ENCODE measurements at places on chromosomes 2 and 18. TPM values are rescaled to one million over a fixed set of nuclear protein-coding genes. Genes with fewer than 3 reads are reported as not detected.

- DNase-seq: no peak
Observed at GRCh38 chr2:163479599-163479998, 256.2 kb downstream of the FIGN start.

The ALLC gene
- total RNA-seq: not detected

DNA sequence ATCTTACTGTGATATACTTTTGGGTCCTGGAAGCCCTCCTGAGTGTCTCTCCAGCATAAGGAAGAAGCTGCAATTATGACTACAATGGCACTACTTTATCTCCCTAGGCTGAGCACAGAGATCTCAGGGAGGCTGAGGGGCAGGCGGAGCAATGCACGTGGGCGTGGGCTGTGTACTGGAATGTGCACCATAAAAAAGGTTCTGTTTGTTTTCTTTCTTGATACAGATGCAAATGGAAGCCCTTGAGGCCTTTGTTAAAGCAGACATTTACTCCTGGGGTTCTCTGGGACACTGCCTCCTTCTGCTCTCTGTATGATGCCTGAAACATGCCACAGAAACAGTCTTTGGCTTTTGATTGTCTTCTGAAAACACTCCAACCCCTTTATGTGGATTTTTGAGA, 79.1 kb upstream of the DLX2 start:
- no peak for DNase-seq

The NOL4 gene
- total RNA-seq: 0.56 TPM

DNA sequence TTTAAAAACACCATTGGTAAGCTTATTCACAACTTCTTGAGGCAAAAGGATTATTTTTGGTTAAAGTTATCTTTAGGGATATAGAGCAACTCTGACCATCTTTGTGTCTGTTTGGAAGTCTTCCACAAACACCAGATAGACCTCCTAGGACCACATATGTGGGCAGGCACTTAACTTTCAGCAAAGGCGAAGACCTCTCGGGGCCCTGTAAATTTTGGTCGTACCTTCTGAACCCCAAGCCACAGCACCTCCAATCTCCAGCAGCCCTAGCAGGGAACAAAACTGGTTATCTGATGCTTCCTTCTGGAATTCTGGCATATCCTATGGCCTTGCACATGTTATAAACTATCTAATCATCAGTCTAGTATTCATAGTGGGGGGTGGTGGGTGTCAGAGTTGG, 114.8 kb downstream of the MBD5 start:
- no peak for DNase-seq

The KIF1A gene
- total RNA-seq: 0.24 TPM

GRCh38 chr2:163348857-163349380, 386.9 kb downstream of the FIGN start:
- DNase-seq: no peak

DNA sequence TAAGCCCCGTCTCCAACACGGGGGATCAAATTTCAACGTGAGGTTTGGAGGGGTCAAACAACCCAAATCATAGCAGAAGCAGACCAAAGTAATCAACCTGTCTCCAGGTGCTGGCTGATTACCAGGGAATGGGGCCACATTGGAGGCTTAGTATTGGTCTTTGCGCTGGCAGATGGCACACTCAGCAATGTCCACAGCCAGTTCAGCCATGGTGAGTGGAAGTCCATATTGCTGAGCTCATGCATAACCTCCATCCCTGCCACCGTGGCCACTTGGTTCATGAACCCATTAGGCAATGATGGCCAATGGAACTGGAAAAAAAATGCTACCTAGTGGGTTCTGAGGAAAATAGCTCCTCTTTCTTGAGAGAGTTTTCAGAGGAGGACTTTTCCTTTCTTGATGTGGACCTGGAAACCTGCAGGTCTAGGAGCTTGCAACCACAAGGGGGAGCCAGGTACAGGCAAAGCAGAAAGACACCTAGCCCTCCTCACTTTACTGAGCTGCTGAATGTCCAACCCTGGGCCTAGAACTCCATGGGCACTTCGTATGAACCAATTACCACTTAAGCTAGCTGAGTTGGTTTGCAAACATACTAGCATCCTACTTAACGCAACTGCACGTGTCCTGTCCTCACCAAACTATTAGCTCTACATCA, 128.0 kb upstream of the GYPC start:
- peak; percentile 49 for DNase-seq

DNA sequence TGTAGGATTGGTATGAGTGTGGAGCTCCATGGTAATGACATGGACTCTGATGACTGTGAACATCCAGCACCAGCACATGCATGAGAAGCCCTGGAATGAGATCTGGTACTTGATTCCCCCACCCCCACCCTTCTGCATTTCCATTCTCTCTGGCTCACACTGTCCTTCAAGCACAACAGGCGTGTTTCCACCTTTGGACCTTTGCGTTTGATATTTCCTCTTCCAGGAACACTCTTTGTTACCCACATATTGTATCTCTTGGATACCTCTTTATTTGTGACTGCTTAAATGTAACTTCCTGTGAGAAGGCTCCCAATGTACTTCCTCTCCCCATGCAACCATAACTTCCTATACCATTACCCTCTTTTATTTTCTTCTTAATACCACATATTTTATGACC, 263.8 kb downstream of the HNMT start:
- no peak for DNase-seq

DNA sequence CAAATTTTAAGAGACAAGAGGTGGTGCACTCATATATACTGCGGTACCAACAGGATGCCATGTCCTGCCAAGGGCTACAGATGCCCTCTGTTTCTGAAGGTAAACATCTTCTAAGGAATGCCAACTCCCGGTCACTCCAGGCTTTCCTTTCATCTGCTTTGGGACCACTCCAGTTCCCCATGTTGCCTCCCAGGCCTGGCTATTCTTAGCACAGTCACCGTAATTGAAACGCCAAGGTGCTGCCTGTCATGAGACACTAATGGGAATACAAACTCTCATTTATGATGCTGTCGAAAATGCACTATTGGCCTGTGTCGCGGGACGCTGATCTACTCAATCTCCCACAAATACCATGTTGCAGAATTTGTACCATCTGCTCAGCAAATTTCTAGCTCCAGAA, 79.6 kb downstream of the KLF7 start:
- DNase-seq: no peak

GRCh38 chr18:78006774-78007260, 757.2 kb downstream of the GALR1 start:
- no peak for DNase-seq

DNA sequence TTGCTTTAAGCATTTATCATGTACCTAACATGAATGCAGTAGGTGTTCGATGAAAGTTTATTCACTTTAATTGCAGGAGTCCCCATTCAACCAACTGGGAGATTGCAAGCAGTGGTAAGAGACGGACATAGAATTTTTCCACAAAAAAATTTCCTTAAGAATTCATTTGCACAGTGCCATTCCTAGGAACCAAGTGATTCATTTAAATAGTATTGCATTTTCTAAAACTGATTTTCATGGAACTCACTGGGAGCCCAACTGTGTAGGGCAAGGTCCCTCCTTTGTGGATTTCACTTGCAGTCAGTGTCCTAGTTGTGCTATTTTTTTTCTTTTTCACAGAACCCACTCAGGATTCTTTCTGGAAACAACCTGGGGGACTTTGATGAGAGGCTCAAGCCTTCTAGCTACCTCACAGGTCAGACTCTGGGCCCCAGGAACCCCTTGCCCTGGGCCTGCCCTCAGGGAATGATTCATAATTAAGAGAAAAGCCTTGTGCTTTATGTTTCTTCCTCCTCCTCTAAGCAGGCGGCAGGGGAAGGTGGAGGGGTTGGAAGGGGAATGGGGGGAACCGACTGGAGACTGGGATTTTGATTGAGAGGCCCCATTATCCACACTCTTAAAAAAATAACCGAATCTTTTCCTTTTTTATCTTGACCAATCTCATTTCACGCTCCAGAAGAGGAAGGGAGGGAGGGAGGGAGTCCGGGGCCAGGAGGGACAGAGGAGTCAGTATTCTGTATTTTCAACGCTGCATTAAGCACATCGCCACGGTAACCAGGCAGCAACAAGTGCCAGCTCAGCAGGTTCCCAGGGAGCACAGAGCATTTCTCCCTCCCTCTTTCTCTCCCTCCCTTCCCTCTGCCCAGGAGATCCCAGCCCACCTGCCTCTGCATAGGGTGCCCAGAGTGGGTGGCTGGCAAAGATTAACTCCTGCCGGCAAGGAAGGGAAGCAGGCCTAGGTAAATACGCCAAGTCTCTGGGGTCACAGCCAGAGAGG, 51.8 kb downstream of the PSD4 start:
- no peak for DNase-seq

GRCh38 chr2:28869494-28870145, 489 bp downstream of the TRMT61B start:
- DNase-seq: peak; percentile 58

DNA sequence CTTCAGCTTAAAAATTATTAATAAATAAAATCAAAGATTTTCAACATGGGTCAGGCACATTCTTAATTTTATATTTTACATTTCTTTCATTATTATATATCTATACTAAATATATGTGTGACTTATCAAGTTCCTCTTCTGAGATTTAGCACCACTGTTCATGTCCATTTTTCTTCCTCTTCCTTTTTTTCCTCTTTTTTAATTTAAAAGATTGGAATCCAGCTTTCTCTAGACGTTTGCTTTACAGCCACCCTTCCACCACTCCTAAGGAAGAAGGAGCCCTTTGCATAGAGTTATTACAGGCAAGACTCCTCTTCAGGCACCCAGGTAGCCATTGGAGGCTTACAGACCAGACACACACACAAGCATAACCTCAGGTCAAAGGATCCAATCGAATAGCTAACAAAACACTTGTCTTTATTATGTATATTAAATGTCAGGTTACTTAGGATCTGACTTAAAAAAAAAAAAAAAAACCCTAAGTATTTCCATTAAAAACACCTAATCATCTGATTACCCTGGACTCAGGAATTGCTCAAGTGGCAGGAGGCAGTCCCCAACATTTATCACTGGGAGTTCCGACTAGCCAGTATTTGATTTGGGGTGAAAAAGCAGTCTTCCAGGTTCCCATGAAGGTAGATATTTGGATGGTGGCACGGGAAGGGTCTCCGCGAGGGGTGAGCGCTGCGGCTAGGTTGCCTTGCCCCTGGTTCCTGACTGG, 2.4 kb upstream of the ZEB2 start:
- DNase-seq: no peak

- DNase-seq: no peak
Observed at GRCh38 chr2:239138610-239139009, 262.2 kb downstream of the HDAC4 start.

DNA sequence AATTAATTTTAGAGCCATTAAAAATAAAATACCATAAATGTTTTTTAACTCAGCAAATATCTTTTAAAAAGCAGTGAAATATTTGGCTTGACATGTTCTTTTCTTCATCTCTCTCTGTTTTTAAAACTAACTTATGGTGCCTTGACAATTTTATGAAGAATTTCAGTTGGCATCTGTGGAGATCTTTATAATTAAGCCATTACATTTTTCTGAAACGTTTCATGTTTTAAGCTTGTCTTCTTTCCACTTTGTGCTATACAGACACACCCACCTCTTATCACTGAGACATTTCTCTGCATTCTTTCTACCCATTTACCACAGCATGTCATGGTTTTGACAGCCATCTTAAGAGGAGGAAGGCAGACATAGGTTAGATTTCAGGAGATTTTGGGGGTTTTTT, 915.1 kb upstream of the FSHR start:
- DNase-seq: no peak

The LINC00305 gene
- not detected for total RNA-seq

DNA sequence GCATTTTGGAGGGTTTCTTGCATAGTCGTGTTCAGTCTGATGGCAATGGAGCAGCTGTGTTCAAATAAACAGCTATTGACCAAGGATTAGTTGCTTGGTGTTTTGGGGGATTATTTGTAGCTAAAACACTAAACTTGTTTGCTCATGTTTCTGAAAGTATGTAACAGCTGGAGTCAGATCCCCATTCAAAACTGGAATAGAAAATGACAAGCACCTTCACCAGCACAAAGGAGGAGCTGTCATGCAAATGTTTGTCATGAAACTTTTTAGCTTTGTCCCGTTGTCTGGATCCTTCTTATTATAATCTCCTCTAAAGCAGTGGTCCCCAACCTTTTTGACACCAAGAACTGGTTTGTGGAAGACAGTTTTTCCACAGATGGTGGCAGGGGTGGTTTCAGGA, 96.9 kb upstream of the ZNF236 start:
- DNase-seq: no peak

DNA sequence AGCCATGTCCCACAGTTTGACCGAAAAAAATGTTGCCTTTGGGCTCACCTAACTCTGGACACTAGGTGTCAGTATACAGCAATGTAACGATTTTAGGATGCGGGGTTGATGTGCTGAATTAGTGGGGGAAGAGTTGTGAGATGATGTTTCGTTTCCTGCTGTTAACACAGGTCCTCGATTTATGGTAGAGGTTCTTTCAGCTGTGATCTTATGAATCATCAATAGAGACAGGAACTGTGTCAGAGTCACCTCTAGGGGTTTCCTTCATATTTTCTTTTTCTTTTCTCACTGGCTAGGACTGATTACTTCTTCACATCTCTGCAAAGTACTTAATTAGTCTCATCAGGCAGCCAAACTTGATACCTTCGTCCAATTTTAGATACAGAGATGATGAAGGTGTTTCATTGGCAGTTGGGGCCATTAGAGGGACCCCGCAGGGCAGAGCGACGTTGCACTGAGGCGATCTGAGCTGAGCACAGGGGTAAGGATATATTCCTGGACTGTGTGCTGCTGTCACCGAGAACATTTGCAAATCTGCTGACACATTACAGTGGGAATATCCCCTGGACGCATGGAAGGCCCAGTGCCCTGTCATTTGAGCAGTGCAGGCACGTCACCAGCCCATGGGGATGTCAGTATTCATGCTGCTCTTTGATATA, 10.2 kb upstream of the MMADHC start:
- no peak for DNase-seq

The FSHR gene
- total RNA-seq: not detected

GRCh38 chr2:117994729-117995128, 19.1 kb downstream of the CCDC93 start:
- DNase-seq: no peak

The MOCOS gene
- 4.2 TPM for total RNA-seq

The IL36RN gene
- not detected for total RNA-seq

The ACOXL gene
- total RNA-seq: 38.5 TPM

The HRH4 gene
- total RNA-seq: 2.0 TPM

DNA sequence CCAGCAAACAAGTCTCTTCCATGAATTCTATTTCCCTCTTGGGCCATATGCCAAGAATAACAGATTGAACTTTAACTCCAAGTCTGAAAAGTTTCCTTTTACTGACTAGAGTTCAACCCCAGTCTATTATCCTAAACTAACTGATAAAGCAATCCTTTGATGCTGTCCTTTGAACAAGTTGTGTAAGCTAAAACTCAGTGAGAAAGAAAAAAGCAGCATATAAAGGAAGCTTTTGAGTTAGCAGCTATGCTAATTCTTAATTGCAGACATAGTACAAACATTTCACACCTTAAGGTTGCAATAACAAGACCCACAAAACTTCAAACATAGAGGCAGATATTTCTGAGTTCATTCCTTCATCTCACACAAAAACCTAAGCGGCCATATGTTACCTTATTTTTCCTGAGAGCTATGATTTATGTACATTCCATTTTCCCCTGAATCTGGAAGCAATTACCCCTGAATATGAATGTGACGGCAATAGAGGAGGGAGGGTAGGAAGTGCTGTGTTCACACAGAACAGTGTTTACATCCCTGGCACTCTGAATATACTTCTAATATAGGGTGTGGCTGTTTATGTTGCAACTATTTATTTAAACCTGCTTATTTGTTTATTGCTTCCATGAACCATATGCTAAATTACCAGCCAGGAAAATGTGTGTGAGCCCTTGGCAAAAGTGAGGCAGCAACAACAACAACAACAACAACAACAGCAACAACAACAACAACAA, 180.6 kb downstream of the IRS1 start:
- DNase-seq: no peak

The CCDC141 gene
- total RNA-seq: 40.5 TPM

The FAM237A gene
- total RNA-seq: not detected

GRCh38 chr2:26562811-26563645, 78.1 kb downstream of the CIB4 start:
- DNase-seq: no peak

The EGR4 gene
- not detected for total RNA-seq
